Caki2 (cell line): ENCODE measurements at places on chromosomes 4 and X. TPM values are rescaled to one million over a fixed set of nuclear protein-coding genes. Genes with fewer than 3 reads are reported as not detected.
A peak's percentile ranks its signal among the peaks of the same experiment; 100 is the strongest.

- no peak for DNase-seq
These were observed 39.7 kb downstream of the RGS12 start for GRCh38 chr4:3332498-3332897.

- no peak for DNase-seq
These were observed 162.5 kb upstream of the RASGEF1B start for GRCh38 chr4:81634165-81634564.

DNA sequence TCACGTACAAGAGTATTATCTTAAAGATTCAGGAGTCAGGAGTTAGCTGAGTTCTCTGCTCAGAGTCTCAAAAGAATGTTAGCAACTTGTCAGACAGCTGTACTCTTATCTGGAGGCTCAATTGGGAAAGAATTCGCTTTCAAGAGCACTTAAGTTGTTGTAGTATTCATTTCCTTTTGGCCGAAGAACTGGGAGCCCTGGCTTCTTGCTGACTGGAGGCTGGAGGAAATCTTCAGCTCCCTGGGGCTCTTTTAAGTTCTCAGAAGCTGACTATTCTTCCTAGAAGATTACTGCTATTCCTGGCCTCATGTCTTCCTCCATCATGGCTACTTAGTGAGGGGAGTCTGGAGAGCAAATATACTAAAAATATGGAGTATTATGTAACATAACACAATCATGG lies 587.2 kb downstream of the EPHA5 start:
- no peak for DNase-seq

DNA sequence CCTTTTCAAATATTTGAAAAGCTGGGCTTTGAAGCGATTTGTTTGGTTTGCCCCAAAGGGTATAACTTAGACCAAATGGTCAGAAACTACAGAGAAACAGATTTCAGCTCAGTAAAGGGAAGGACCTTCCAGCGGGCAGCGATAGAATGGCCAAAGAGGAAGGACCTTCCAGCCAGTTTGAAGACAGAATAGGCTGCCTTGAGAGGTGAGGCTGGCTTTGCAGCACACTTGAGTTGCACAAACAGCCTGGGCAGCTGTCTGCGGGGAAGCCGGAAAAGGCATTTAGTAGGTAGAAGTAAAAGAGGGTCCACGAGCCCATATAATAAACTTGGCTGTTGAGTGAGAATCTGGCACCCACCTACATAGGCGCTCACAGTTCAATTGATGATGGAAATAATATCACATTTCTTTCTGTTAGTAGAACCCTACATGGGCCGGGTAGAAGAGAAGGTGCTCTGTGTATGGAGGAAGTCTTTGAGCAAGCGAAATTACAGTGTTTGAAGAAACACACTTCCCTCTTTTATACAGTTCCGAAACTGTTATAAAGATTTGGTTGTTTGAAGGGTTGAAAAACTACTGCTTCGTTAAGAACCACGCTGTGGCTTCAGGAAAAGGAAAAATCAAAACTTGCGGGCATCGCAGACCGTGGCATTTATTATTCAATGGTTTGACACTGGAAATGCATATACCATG lies 75.0 kb upstream of the SORBS2 start:
- no peak for DNase-seq

Gene TMEM271
- total RNA-seq, result not detected in 2 replicates

GRCh38 chr4:141307241-141307689 lies 86.6 kb downstream of the ZNF330 start:
- peak; percentile 92 for DNase-seq

Gene TRPC5OS
- not detected in 2 replicates for total RNA-seq

DNA sequence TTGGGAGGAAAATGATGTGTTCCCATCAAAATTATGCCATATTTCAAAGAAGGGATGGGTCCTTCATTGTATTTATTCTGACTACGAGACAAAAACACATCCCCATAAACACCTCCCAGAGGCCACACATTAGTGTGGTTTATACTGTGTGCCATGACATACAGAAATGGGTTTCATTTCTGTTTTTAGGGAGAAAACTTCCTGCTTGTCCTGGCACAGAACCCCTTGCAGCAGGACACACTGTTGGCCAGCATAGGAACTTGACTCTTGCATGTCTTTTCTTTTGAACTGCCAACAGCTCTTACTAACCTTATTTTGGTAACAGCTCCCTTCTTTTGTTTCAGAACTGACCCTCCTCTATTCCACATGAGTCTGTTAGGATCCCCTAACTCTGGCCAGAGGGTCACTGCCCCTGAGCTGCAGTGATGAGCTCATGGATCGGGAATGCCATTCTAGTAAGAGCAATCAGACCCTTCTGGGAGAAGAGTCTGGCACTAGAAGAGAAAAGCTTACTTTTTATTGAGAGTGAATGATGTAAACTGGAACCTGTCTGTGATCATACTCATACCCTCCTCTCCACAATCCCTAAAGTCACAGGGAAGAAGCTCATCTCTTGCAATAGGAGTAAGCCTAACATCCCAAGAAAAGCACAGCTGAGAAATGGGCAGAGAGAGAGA lies 86.4 kb downstream of the SMIM20 start:
- no peak for DNase-seq

- DNase-seq, result no peak
These were observed 23.3 kb downstream of the SPARCL1 start for GRCh38 chr4:87505862-87506261.

DNA sequence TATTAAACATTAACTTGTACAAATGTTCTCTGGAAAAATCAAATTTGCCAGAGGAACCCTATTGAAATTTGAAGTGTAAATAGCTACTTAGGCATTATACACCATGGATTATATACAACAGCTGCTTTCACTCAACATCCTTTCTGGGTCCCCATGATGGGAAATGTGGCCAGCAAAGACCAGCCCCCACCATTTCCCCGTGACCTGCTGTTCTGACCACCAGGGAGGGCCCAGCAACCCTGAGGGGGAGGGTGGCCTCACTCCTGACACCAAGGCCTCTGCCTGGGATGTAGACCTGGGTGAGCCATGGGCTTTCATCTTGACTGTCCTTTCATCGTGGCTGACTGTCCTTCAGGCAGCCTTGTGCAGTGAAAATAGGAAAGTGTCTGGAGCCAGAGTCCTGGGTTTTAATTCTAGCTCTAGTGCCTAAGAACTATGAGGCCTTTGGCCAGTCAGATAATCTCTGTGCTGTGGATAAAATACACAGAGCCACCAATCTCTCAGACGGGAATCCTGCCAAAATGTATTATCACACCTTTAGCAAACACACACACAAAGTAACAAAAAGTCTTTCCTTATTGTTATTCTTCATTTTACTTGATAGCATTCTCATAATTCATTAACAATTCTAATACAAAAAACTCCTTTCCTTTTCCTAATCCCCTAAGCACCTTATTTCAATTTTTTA lies 45.1 kb downstream of the NR3C2 start:
- no peak for DNase-seq

DNA sequence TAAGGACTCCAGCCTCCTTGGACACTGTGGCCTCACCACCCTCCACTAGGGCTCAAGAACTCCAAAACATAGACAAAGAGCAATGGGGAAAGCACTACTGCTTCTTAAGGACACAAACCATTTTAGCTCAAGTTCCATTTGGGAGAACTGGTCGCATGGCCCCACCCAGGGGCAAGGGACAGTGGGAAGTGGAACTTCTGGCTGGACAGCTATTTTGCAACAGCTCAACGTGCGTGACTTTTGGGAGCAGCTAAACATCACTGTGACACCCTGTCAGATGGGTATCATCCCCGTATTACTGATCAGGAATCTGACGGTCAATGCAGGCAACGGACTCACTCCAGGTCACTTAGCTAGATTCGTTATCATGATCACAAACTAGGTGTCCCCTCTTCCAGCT lies 9.0 kb upstream of the GLOD5 start:
- no peak for DNase-seq

DNA sequence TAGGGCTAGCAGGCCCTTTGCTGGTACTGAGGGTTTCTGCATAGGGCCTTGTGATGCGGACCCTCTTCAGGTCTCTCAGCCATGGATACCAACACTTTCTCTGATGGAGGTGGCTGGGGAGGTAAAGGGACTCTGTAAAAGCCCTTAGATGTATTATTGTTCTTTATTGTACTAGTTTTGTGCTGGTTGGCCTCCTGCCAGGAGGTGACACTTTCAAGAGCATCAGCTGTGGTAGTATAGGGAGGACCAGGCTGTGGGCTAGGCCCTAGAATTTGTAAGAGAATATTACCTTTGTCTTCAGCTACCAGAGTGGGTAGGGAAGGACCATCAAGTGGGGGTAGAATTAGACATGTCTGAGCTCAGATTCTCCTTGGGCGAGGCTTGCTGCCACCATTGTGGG lies 936.3 kb downstream of the CENPC start:
- DNase-seq, result no peak

Gene PRKG2
- not detected in 2 replicates for total RNA-seq

Gene WNK3
- total RNA-seq, result 0.96 and 2.7 TPM in 2 replicates

- DNase-seq, result no peak
These were observed 325.2 kb upstream of the AADAT start for GRCh38 chr4:170414961-170415360.

GRCh38 chr4:10746371-10747171 lies 62.0 kb upstream of the CLNK start:
- DNase-seq, result no peak

Gene EOLA2
- 52.0 and 55.3 TPM in 2 replicates for total RNA-seq

- DNase-seq, result no peak
These were observed 25.5 kb upstream of the RXFP1 start for GRCh38 chr4:158496030-158496741.

GRCh38 chr4:37908488-37909331 lies 17.8 kb downstream of the TBC1D1 start:
- no peak for DNase-seq

DNA sequence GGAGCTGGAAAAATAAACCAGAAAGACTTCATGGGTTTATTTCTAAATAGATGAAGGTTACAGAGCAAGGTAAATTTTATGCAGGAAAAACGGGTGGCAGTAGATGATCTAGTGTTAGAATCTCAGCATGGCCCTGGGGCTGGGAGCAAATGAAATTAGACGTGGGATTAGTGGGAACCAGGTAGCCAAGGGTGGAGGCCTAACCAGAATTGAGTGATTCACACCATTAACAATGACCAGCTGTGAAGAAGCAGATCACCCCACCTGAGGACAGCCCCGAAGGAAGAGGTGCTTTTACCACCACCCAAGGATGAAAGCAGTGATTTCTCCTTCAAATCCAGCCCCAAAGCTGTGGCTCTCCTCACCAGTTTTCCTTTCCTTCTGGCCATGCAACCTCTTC lies 20.8 kb upstream of the ACSL1 start:
- no peak for DNase-seq

DNA sequence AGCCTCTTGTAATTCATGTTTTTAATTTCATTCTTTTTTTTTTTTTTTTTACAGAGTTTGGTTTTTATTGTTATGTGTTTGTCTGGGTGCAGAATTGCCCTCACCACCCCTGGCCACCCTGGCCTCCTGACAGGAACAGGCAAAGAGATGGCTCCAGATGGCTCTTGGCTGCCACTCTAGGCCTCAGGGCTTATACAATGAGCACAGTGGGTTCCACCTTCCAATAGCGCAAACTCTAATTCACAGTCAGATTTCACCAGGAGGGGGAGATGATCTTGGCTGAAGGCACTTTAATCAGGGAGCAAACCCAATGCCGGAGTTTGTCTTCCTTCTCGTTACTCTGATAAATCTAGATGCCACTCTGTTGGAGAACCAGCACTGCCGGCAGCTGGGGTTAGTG lies 24.8 kb downstream of the CPE start:
- DNase-seq, result no peak

- no peak for DNase-seq
These were observed 229.3 kb upstream of the NEIL3 start for GRCh38 chr4:177080388-177080787.

DNA sequence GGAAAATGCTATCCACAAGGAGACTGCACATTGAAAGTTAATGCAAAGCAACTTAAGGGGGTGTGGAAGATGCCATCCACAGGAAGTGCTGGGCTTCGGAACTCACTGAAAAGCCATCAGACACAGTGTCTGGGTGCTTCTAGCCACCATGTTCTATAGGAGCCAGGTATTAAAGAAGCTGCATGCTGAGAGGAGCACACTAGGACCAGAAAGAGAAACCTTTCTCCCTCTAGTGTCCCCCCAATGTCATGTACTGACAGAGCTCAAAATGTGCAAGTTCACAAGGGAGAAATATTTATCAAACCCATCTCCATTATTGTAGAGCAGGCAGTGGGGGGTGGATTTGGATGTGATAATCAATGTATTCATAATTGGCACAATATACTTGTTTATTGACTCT lies 510.9 kb downstream of the GRID2 start:
- no peak for DNase-seq

Gene AVPR2
- 0.09 TPM in 1 of 2 replicates, not detected in the other for total RNA-seq

Gene GSX2
- not detected in 2 replicates for total RNA-seq

Gene PCDH19
- not detected in 2 replicates for total RNA-seq

- no peak for DNase-seq
These were observed 9.4 kb downstream of the NAT8L start for GRCh38 chr4:2068566-2068965.

DNA sequence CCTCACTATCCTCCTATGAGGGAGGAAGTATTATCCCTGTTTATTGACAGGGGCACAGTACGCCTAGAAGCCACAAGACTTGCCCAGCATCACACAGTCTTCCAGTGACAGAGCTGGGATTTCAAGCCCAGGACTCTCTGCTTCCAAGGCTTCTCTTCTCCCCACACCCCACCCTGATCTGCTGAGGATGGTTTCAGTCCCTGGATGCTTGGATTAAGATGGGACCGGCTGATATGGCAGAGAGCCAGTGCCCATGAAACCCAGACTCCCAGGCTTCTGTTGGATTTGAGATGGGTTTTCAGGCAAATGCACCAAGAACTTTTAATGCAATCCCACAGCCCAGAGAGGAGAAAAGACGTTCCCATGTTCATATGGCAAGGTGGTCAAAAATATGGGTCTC lies 23.2 kb downstream of the EFNB1 start:
- no peak for DNase-seq

Gene CDKL2
- 1.8 and 5.7 TPM in 2 replicates for total RNA-seq
